Karpas-422 (cell line): ENCODE measurements at places on chromosomes 16 and 17.
A peak's percentile ranks its signal among the peaks of the same experiment; 100 is the strongest.

DNA sequence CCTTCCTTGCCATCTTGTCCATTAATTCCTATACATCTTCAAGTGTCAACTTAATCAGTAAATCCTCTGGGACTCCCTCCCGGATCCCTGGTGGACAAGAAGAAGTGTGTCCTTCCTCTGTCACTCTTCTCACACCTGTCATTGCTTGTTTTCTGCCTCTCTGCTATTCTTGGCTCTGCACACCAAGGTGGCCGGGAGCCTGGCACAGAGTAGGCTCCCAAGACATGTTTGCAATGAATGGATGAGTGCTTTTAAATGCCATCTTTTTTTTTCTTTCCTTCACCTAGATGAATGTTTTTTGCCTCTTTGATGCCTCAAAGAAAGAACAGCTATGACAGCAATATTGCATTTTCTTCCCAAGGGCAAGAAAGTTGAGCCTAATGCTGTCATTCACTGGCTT is 58.0 kb upstream of the CLEC18A start:
- H3K4me1 ChIP-seq: peaks cover 34% of the 10 kb centered on the region
- H3K27ac ChIP-seq: peak overlapping the region; percentile 46
- no peak for DNase-seq
- H3K4me3 ChIP-seq: no peak overlapping the region

DNA sequence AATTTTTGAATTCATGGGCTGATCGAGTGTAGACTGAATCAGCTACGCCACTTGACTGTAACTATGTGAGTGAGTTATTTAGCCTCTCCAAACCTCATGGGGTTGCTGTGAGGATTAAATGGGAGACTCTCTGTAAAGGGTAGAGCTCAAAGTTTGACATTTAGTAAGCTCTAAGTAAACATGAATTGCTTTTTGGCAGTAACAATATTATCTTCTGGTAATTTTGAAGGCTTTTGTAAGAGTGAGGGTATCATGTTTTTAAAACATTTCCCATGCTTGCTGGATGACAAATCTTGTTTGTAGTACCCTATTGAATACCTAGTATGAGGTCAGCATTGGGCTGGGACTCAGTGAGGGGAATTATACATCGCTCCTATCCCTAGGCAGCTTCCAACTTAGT is 35.3 kb downstream of the MRTFB start:
- H3K27me3 ChIP-seq: no peaks in the 10 kb centered on the region
- no peak overlapping the region for H3K27ac ChIP-seq
- H3K4me1 ChIP-seq: peaks cover 1% of the 10 kb centered on the region; the same call in 1 of the 2 replicates
- no peaks in the 10 kb centered on the region for H3K36me3 ChIP-seq

DNA sequence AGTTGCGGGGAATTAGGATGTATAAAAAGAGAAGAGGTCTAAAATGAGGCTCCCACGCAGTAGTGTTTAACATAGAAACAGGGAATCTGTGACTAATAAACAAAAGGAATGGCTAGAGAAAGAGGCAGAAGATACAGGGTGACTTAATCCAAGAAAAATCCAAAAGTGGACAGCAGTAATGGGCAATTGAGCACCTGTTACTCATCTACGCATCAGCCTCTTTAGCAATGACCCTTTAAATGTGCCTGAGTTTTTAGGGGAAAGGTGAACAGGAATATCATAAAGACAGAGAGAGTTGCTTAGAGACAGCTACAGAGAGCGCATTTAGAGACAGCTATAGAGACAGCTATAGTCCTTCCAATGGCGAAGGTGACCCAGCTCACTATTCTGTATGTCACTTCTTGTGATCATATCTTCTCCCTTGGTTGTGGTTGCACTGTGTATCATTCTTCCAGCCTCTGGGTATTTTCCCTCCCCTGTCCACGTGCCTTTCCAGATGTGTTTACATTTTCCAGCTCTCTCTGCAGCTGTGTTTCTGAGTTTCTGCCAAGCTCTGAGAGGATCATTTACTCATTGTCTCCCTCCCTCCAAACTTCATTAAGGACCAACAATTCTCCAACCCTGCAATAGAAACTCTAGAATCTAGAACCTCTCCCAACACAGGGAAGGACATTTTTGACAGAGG is 61.5 kb downstream of the MYOCD start:
- no peaks in the 10 kb centered on the region for H3K27me3 ChIP-seq
- no peak overlapping the region for H3K4me3 ChIP-seq
- no peaks in the 10 kb centered on the region for H3K36me3 ChIP-seq
- H3K4me1 ChIP-seq: no peaks in the 10 kb centered on the region
- DNase-seq: no peak
- H3K27ac ChIP-seq: no peak overlapping the region

- no peaks in the 10 kb centered on the region for H3K36me3 ChIP-seq
- no peaks in the 10 kb centered on the region for H3K27me3 ChIP-seq
- DNase-seq: no peak
- no peak overlapping the region for H3K4me3 ChIP-seq
Measured at GRCh38 chr17:69760562-69760961, 314.5 kb upstream of the KCNJ16 start.

DNA sequence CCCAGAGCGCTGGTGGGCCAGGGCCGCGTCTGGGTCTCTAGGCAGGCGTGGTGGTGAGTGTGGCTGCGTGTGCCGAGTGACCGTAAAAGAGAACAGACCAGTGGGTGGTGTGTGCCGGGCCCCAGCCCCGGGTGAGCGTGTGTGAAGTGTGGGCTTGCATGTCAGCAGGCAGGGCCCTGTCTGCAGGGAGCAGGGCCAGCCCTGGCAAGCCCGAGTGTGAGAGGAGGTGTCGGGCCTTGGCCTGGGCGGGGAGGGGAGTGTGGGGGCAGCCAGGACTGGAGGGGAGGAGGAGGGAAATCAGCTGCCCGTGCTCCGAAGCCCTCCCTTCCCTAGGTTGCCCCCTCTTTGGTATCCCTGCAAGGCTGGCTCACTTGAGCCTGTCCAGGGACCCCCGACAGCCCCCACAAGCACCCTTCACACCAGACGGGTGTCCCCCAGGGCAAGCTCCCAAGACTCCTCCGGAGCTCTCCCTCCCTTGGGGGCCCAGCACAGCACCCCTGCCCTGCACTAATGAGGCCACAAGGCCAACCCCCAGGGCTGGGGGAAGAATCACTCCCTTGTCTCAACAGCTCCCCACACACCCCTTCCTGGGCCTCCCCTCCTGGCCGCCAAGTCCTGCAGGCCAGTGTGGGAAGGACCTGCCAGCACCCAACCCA is 1.9 kb downstream of the USH1G start:
- H3K36me3 ChIP-seq: no peaks in the 10 kb centered on the region
- no peaks in the 10 kb centered on the region for H3K27me3 ChIP-seq
- no peaks in the 10 kb centered on the region for H3K4me1 ChIP-seq
- H3K4me3 ChIP-seq: no peak overlapping the region

DNA sequence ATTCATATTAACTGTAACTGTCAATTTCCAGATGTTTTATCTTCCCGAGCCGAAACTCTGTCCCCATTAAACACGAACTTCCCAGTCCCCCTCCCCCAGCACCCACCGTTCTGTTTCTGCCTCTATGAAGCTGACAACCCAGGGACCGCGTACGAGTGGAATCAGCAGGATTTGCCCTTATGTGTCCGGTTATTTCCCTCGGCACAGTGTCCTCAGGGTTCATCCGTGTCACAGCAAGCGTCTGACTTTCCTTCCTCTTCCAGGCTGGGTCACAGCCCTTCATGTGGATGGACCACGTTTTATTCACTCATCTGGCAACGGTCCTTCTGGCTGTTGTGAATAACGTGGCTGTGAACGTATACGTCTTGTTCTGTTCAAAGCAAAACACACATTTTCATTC is 31.3 kb downstream of the METRNL start:
- H3K36me3 ChIP-seq: no peaks in the 10 kb centered on the region
- no peak overlapping the region for H3K4me3 ChIP-seq
- no peaks in the 10 kb centered on the region for H3K4me1 ChIP-seq
- H3K27me3 ChIP-seq: no peaks in the 10 kb centered on the region
- H3K27ac ChIP-seq: no peak overlapping the region

GRCh38 chr16:30927789-30928378 is 4.5 kb downstream of the FBXL19 start:
- no peak overlapping the region for H3K27ac ChIP-seq
- DNase-seq: peak; percentile 89
- no peak overlapping the region for H3K4me3 ChIP-seq
- H3K4me1 ChIP-seq: peaks cover 13% of the 10 kb centered on the region
- H3K36me3 ChIP-seq: peaks cover 12% of the 10 kb centered on the region; the same call in 1 of the 2 replicates

- no peaks in the 10 kb centered on the region for H3K36me3 ChIP-seq
- DNase-seq: peak; percentile 81
- H3K4me3 ChIP-seq: no peak overlapping the region
- no peak overlapping the region for H3K27ac ChIP-seq
- H3K4me1 ChIP-seq: no peaks in the 10 kb centered on the region
Measured at GRCh38 chr16:87681981-87682570, 79.8 kb downstream of the JPH3 start.

GRCh38 chr17:36824678-36825101 is 112.6 kb upstream of the LHX1 start:
- H3K27ac ChIP-seq: no peak overlapping the region
- no peak overlapping the region for H3K4me3 ChIP-seq
- DNase-seq: no peak
- no peaks in the 10 kb centered on the region for H3K36me3 ChIP-seq
- no peaks in the 10 kb centered on the region for H3K27me3 ChIP-seq

- peaks cover 15% of the 10 kb centered on the region for H3K4me1 ChIP-seq
- H3K36me3 ChIP-seq: no peaks in the 10 kb centered on the region
- peak; percentile 82 for DNase-seq
- H3K27ac ChIP-seq: no peak overlapping the region
- H3K27me3 ChIP-seq: no peaks in the 10 kb centered on the region
Measured at GRCh38 chr17:73711184-73711583, 66.9 kb upstream of the SDK2 start.

GRCh38 chr16:668519-669171 is 713 bp downstream of the RHOT2 start:
- peaks cover 10% of the 10 kb centered on the region for H3K36me3 ChIP-seq
- H3K4me3 ChIP-seq: peak overlapping the region; percentile 97
- peaks cover 8% of the 10 kb centered on the region for H3K4me1 ChIP-seq
- no peaks in the 10 kb centered on the region for H3K27me3 ChIP-seq
- peak; percentile 59 for DNase-seq

- H3K27me3 ChIP-seq: no peaks in the 10 kb centered on the region
- no peaks in the 10 kb centered on the region for H3K4me1 ChIP-seq
- H3K36me3 ChIP-seq: no peaks in the 10 kb centered on the region
- no peak for DNase-seq
- H3K27ac ChIP-seq: no peak overlapping the region
Measured at GRCh38 chr16:12519986-12520385, 283.7 kb downstream of the CPPED1 start.

DNA sequence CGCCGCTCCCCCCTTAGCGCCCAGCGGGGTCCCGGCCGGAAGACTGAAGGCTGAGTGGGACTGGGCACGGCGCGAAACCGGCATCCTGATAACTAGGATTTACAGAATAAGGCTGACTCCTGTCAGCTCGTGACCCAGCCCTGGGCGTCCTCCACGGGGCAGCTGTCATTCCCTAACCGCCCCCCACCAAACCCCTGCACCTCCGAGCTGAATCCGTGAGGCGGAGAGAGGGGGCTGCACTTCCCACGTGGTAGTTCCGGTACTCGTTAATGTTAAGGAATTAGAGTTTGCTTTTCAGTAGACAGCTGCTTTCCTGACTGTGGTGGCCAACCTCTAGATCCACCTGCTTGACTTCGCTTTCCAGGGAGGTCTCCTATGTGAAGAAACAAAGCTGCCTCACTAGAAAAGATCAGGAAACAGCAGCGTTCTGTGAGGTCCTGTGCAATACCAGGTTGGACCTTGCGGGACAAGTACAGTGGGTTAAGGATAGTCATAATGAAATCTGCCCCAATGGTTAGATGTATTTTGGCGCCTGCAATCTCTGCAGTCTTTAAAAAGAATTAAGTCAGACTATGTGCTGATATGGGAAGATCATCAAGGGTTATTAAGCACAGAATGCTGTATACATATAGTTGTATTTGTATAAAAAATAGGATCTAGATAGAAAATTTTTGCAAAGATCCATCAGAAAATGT is 1.1 kb upstream of the WBP2 start:
- no peaks in the 10 kb centered on the region for H3K27me3 ChIP-seq
- peak; percentile 82 for DNase-seq
- H3K4me3 ChIP-seq: peak overlapping the region; percentile 94
- peaks cover 29% of the 10 kb centered on the region for H3K4me1 ChIP-seq
- H3K27ac ChIP-seq: peak overlapping the region; percentile 76

- H3K4me1 ChIP-seq: peaks cover 16% of the 10 kb centered on the region
- H3K4me3 ChIP-seq: no peak overlapping the region
- H3K36me3 ChIP-seq: no peaks in the 10 kb centered on the region
- H3K27ac ChIP-seq: no peak overlapping the region
- H3K27me3 ChIP-seq: no peaks in the 10 kb centered on the region
Measured at GRCh38 chr16:621526-622105, 9.2 kb upstream of the WFIKKN1 start.

DNA sequence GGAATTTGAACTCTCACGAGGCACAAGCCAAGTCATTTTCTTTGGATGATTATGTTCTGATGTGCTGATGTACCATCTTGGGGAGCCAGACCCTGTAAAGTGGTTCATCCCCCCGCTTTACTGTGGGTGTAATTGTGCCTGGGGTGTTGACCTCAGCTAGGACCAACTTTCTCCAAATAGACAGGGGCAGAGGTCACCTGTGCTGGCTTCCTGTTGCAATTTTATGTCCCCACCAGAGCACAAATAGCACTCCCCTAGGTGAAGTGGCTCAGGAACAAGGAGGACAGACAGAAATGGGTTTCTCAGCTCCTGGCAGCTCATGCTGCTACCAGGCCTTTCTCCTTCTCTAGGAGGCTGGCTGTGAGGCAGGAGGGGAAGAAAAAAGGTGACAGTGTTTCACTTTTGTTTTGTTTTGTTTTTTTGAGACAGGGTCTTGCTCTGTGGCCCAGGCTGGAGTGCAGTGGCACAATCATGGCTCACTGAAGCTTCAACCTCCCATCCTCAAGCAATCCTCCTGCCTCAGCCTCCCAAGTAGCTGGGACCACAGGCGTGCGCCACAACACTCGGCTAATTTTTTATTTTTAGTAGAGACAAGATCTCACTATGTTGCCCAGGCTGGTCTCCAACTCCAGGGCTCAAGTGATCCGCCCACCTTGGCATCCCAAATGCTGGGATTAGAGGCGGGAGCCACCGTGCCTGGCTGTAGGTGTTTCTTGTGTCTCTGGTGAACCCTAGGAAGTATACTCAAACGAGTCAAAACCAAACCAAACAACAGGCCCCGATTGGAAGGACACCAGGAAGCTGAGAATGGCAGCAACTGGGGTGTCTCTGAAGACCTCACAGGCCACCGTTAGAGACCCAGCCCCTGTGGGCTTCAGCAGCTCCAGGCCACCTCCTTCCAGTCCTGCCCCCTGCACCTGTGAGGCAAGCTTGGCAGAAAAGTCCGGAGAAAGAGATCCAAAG is 32.5 kb upstream of the WFIKKN2 start:
- no peaks in the 10 kb centered on the region for H3K27me3 ChIP-seq
- peak; percentile 22 for DNase-seq
- no peak overlapping the region for H3K4me3 ChIP-seq
- H3K36me3 ChIP-seq: no peaks in the 10 kb centered on the region

DNA sequence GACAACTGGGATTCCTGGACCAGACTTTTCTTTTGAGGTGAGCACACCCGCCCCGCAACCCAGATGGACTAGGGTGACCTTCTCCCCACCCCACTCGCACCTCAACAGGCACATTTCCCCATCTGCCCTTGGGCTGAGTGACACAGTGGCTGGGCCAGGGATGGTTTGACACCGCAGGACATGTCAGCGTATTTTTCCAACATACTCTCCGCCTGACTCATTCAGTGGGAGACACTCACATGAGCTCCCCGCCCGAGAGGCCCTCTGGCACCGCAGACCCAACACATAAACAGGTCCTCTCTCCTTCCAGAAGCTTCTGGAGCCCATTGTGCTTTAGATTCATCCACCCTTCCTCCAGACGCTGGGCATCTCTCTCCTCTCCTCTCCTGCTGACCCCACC is 69.4 kb downstream of the ZDHHC7 start:
- H3K36me3 ChIP-seq: no peaks in the 10 kb centered on the region
- no peak for DNase-seq
- H3K27me3 ChIP-seq: no peaks in the 10 kb centered on the region
- H3K27ac ChIP-seq: no peak overlapping the region
- no peak overlapping the region for H3K4me3 ChIP-seq

- H3K27ac ChIP-seq: no peak overlapping the region
- H3K4me3 ChIP-seq: peak overlapping the region; percentile 77
- no peaks in the 10 kb centered on the region for H3K27me3 ChIP-seq
Measured at GRCh38 chr17:78781104-78781892, 775 bp downstream of the CYTH1 start.
